ENCODE measurements at places on chromosomes 4 and X. TPM values are rescaled to one million over a fixed set of nuclear protein-coding genes. Genes with fewer than 3 reads are reported as not detected.

The GIMD1 gene
- total RNA-seq, result not detected

The BMP15 gene
- not detected for total RNA-seq

The TMEM35A gene
- not detected for total RNA-seq

The EXOSC9 gene
- total RNA-seq, result 24.6 TPM
